Stimulated activated CD4-positive, alpha-beta T cell treated with anti-CD3 and anti-CD28 coated beads, Interleukin-1b, Interleukin-23, amount 100 ng/mL, for 1 hour (primary cell): ENCODE measurements at places on chromosomes 1 and 21.

GRCh38 chr1:29830916-29831315, 594.6 kb downstream of the PTPRU start:
- no peak for DNase-seq

DNA sequence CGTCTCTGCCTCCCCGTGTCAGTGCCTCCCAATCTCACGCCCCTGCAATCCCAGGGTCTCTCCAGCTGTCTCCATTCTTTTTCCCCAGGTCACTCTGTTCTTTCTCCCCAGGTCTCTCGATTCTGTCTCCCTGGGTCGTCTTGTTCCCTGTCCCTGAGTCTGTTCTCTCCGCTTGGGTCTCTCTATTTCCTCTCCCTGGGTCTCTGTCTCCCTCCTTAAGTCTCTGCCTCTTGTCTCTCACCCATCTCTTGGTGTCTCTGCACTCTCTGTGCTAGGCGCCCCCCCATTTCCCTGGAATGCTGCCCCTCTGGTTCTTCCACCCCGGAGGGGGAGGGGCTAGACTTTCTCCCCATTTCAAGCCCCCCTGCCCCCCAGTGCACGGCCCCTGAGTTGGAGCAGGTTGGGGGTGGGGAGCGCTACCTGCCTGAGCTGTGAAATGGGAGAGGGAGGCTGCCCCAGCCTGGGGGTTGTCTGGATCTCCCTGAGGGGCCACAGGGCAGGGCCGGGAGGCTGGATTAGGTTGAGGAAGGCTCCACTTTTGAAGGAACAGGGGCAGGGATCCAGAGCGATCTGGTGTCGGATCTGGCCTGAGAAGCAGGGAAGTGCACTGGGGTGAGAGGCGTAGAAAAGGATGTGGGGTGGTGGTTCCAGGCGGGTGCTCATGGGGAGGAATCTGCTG, 1.4 kb downstream of the PTPRF start:
- no peak for DNase-seq

- DNase-seq, result no peak
Observed at GRCh38 chr1:6389971-6390370, 3.6 kb downstream of the ACOT7 start.

- no peak for DNase-seq
Observed at GRCh38 chr21:41064951-41065350, 103.0 kb upstream of the BACE2 start.

GRCh38 chr1:75471252-75471651, 139.7 kb downstream of the SLC44A5 start:
- no peak for DNase-seq
